ENCODE measurements at places on chromosomes 13 and 19.

GRCh38 chr13:40503011-40503410 lies 163.4 kb downstream of the FOXO1 start:
- DNase-seq: no peak

GRCh38 chr19:49336482-49337266 lies 1.5 kb downstream of the CD37 start:
- no peak for DNase-seq

DNA sequence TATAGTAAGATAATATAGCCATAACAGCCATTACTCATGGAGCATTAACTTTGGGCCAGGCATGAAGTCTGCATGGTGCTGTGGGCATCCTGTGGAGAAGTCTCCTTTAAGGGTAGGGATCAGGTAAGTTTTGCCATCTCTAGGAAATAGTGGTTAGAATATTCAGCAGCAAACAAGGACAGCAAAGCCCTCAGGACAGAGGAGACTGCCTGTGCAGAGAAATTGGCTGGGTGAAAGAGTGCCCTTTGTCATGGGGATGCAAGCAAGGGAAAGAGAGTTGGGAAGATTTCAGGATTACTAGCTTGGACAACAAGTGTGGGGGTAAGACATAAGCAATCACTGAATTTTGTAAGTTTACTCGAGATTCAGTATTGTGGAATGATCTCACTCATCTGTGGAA lies 15.7 kb upstream of the OBI1 start:
- no peak for DNase-seq

GRCh38 chr19:50573741-50574461 lies 5.7 kb upstream of the LRRC4B start:
- no peak for DNase-seq

- DNase-seq: peak; percentile 99
These were observed at the start of gene TMEM161A for GRCh38 chr19:19138109-19138981. Gene TMEM161A, minus strand, starts transcription at chr19:19138478. Its CDS starts 50 bp downstream, at chr19:19138428.

GRCh38 chr19:40035996-40036395 lies 20.0 kb downstream of the ZNF780B start:
- DNase-seq: no peak

GRCh38 chr13:24615114-24615513 lies 65.1 kb upstream of the ATP12A start:
- DNase-seq: no peak

DNA sequence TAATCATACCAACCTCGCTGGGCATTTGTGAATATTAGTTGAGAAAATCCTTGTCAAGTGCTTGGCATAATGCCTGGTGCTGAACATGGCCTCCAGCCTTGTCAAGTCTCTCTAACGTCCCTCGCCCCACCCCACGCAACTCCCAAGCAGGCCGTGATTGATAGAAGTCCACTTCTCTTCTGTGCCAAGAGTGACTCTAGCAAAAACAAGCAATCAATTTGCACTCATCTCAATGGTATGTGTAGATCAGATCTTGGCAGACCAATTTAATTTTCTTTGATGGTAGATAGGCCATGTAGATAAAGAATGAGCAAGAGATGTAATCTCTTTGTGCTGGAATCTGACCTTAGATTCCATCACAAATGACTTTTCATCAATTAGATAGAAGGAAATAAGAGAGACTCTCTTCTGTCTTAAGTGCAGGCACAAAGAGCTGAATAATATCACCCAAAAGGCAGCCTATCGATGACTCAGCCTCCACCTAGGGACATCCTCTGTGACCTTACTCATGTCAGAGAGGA lies 31.0 kb upstream of the KATNAL1 start:
- DNase-seq: no peak

DNA sequence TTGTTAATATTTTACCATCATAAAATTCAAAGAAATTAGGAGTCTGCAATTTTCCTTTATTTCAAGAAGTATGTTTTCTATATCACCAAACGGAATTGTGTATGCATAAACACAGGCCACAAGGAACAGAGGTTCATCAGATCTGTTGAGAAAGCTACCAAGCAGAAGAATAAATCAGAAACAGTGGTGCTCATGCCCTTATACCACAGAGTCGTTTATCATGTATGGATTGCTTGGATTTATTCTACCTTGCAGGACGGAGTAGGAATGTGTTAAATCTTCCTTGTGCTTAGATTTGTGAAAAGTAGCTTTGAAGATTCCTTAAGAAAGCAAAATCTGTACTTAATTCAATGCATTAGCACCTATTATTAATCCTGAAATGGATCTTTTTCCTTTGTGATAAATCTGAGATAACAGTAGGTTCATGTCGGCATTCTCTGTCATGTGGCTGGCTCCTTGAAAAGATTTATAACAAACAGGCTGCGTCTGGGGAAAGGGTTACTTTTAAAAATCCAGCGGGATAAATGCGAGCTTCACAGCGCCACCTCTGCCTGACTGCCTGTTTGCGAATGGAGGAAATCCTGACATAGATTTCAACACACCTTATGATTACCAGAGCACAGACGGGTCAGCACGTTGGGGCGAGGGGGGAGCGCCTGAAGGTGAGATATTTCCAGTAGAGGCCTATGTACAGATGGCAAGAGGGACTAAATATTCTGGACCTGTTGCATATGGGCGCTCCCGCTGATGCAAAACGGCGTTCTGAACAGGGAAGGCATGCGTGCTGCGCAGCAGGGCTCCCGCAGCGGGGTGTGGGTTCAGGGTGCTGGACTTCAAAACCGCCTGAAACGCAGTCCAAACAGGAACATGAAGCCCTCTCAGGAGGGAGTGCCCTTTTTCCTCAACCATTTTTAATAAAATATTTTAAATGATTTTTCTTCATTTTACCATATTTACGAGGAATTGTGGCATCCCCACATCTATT lies 445.5 kb upstream of the SGCG start:
- DNase-seq: no peak

DNA sequence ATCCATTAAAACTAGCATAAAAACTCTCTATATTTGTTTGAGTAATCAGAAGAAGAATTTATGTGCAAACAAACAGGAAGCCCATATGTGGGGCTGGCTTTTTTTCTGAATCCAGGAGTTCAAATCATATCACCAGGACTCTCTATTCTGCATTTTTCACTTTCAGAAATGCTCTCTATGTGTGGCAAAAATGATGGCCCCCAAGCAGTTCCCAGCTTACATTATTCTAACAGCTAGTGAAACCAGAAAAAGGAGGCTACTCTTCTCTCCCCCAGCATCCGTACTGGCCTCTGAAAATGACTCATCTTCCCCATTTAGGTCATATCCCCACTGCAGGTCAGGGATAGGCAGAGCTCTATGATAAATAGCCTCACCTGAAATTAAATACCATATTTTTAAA lies 20.4 kb downstream of the RBM26 start:
- DNase-seq: peak; percentile 52

DNA sequence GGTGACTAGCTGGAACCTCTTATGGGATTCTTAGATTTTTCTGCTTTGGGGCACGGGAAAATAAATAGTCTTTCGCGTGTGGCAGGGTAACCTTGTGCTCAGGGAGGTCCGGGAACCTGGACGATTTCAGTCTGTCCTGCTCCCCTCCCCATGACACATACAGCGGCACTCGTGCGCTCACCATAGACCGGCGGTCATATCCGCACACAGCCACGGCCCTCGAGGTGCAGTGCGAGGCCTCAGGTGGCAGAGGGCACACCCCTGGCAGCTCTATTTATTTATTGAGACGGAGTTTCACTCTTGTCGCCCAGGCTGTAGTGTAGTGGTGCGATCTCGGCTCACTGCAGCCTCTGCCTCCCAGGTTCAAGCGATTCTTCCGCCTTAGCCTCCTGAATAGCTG lies 3.0 kb downstream of the ONECUT3 start:
- DNase-seq: no peak

- peak; percentile 14 for DNase-seq
These were observed 103.5 kb downstream of the SUCLA2 start for GRCh38 chr13:47897411-47898050.

DNA sequence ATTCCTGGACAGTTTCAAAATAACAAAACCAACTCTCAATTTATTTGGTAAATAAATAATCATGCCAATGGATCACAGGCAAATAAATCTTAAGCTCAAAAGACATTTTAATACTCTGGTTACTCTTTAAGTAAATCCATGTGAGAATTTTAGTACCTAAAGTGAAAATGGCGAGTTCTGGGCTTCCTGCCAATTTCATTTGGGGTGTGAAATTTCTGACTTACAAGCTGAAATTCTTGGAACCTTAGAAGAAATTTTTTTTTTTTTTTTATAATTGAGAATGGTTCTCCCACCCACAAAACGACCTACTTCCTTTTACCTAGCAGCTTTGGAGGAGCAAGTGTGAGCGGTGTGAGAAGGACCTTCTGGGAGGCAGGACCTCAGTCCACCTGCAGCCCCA lies 354.5 kb upstream of the NBEA start:
- DNase-seq: no peak

DNA sequence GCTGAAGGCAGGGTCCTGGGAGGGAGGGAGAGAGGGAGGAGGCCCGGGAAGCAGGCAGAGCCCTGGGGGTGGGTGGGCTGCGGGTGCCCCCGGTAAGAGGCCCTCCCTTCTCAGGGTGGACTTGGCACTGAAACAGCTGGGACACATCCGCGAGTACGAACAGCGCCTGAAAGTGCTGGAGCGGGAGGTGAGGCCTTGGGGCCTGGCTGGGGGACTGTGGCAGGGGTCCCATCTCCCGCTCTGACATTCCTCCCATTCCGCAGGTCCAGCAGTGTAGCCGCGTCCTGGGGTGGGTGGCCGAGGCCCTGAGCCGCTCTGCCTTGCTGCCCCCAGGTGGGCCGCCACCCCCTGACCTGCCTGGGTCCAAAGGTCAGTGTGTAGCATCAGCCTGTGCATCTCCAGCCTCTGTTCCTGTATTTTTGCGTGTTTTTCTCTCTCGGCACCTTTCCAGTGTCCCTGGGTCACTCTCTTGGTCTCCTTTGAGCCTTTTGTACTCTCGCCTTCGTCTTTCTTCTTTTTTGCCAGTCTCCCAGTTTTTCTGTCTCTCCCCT lies 53.4 kb downstream of the TRPM4 start:
- DNase-seq: no peak

DNA sequence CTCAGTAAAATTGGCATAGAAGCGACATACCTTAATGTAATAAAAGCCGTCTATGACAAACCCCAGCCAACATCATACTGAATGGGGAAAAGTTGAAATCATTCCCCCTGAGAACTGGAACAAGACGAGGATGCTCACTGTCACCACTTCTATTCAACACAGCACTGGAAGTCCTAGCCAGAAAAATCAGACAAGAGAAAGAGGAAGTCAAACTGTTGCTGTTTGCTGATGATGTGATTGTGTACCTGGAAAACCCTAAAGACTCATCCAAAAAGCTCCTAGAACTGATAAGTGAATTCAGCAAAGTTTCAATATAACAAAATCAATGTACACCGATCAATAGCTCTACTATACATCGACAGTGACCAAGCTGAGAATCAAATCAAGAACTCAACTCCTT lies 63.3 kb downstream of the TNFSF13B start:
- DNase-seq: no peak

DNA sequence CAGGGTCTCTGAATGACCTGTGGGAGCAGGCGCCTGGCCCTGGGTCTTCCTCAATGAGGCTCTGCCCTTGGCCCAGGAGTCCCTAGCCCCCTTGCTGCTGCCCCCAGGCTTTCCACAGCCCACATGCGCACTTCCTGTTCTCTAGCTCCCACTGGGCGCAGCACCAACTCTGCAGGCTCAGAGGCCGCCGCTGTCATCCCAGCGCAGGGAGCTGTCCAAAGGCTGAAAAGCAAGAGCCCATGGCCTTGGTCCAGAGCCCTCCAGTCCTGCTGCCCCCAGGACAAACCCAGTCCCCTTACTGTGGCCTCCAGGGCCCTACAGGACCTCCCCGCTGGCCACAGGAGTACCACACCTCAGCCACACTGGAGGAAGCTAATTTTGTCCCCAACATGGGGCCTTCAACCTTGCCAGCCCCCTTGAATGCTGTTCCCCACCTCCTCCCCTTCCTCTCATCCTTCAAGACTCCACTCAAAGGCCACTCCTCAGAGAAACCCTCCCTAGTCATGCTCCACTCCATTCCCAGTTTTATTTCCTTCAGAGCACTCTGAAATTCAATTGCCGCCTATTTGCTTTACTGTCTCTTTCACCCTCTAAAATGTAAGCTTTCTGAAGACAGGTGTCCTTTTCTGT lies 8.0 kb upstream of the POU2F2 start:
- peak; percentile 74 for DNase-seq

GRCh38 chr13:103730407-103730806 lies 664.2 kb upstream of the SLC10A2 start:
- no peak for DNase-seq

DNA sequence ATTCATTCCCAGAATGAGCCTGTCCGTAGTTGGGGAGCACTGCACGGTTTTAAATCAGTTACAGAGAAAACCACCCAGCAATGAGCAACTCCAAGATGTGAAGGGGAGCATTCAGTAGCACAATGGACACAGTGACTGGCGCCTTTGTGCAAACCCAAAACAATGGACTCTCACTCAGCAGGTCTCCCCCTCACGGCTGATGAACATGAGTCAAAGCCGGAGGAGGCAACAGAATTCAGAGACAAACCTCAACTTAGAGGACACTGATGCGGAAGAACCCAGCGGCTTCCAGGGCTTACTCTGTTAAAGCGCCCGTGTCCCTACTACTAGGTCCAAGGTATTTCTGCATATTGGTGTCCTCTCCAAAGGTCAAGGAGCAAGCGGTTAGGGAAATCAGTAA lies 17.7 kb downstream of the PLEKHF1 start:
- DNase-seq: peak; percentile 74

DNA sequence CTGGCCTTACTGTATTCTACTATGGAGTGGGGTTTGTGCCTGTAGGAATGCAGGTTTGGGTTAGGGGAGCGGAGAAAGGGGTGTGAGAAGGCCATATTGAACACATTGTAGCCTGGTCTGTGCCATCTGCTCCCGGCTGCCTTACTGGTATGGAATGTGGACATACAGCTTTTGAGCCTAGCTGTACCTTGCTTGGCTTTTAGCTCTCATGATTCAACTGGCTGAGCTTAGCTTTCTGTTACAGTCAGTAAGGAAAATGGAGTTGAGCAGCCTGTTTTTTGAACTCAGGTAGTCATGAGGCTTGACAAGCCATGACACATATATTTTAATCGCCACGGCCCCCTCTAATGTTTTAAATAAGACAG lies 41.6 kb downstream of the ARHGAP35 start:
- no peak for DNase-seq
